GM19239 (cell line): ENCODE measurements at places on chromosomes 5 and 9.

GRCh38 chr9:38289236-38289865, 103.2 kb upstream of the ALDH1B1 start:
- no peak for DNase-seq

- DNase-seq, result no peak
Observed at GRCh38 chr9:136521537-136521936, 24.3 kb downstream of the NOTCH1 start.

- no peak for DNase-seq
Observed at GRCh38 chr9:20398536-20399338, 223.6 kb downstream of the MLLT3 start.

GRCh38 chr9:38063363-38063707, 5.7 kb downstream of the SHB start:
- no peak for DNase-seq
